ENCODE measurements at places on chromosomes 5 and 9. TPM values are rescaled to one million over a fixed set of nuclear protein-coding genes. Genes with fewer than 3 reads are reported as not detected.

DNA sequence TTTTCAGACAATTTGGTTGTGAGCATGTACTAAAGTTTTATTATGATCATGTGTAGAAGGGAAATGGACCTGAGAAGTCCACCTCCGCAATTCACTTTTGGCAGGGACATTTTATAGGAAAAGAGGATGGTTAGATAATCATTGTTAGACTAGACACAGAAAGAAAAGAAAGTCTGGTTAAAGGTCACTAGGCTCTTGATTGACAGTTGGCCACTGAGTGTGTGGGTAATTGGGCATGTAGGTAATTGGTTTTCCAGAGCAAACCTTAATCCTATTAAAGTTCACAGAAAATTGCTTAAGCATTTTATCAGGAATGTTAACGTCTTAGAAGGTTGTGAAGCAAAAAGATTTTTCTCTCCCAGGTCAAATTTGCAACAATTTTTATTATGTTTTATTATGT is 158.5 kb upstream of the CLINT1 start:
- no peak for DNase-seq

Gene PDZD2
- 6.2 TPM for total RNA-seq

DNA sequence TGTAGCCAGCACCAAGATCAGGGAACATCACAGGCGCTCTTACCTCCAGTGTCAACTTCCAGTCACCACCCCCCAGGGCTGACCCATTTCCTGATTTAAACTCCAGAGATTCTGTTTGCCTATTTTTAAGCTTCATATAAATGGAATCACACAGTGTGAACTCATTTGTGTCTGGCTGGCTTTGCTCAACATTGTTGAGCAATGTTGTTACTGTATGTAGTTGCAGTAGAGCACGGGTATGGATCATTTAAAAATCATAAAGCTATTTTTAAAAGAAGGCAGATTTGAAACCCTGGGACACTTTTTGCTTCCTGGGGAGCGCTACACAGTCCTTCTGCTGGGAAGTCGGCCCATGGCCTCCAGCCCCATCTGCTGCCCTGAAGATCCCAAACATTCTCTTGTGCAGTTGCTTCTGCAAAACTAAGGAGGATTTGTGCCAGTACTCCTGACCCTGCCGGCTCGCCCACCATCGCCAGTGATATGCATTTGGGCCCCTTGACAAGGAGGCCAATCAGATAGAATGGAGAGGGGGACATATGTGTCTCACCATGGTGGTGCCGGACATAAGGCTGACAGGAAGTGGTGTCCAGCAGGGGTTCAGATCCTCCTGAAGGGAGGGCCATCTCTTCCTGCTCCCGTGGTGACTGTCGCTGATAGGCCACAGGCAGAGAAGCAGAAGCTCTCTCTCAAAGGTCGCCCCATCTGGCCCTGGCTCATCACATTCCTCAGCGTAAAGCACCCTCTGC is 13.3 kb downstream of the DCANP1 start:
- peak; percentile 75 for DNase-seq

Gene COL23A1
- total RNA-seq: 1.2 TPM

DNA sequence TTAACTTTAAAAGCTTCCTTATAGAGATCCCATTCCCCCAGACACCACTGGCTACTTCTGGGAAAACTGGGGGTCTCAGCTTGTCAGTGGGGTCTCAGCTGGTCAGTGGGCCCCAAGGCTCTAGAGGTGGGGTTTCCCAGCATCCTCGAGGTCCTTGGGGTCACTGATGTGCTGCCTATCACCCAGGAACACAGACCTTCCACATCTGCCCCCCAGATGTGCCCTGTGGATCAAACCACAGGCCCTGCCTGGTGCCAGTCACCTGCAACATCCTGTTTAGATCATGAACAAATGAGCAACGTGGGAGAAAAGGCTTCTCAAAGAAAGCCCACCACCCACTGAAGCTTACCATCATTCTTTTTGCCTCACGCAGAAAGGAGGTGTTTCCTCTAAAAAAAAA is 165.6 kb upstream of the FSTL4 start:
- no peak for DNase-seq

Gene SEMA4D
- total RNA-seq: 37.3 TPM

DNA sequence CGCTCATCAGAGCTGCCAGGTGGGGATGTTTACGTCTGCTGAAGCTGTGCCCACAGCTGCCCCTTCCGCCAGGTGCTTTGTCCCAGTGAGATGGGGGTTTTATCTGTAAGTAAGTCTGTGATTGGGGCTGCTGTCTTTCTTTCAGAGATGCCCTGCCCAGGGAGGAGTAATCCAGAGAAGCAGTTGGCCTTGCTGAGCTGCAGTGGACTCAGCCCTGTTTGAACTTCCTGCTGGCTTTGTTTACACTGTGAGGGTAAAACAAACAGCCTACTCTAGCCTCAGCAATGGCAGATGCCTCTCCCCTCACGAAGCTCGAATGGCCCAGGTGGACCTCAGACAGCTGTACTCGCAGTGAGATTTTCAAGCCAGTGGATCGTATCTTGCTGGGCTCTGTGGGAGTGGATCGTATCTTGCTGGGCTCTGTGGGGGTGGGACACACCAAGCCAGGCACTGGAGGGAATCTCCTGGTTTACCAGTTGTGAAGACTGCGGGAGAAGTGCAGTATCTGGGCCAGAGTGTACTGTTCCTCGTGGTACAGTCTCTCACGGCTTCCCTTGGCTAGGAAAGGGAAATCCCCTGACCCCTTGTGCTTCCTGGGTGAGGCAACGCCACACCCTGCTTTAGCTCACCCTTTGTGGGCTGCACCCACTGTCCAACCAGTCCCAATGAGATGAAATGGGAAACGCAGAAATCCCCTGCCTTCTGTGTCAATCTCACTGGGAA is 530.1 kb upstream of the DMAC1 start:
- DNase-seq: no peak

DNA sequence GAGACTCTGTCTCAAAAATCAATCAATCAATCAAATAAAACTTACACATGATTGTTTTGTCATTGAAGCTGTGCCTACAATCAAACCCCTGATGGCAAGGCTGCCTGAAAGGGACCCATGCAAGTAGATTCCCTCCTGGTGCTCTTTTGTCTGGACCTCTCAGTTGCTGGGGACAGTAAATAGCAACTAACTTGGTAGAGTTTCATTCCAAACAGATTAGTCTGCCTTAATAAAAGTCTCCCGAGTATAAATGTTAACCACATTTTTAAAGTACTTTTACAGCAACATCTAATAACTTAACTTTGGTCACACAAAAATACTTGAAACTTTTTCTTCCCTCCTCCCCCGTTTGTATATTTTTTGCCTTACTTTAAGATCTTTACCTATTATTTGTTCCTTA is 105.5 kb downstream of the FEM1C start:
- DNase-seq: no peak

Gene TXNDC8
- not detected for total RNA-seq
